ENCODE measurements at places on chromosomes 13 and 19. TPM values are rescaled to one million over a fixed set of nuclear protein-coding genes. Genes with fewer than 3 reads are reported as not detected.

CLEC4M gene
- 4.2 TPM for polyA plus RNA-seq

- DNase-seq: no peak
These were observed 479.2 kb upstream of the NBEA start for GRCh38 chr13:34462843-34463242.

PDX1 gene
- polyA plus RNA-seq: not detected

AMER2 gene
- 0.25 TPM for polyA plus RNA-seq

GRCh38 chr13:53732664-53733063, 704.1 kb downstream of the OLFM4 start:
- DNase-seq: no peak

OVOL3 gene
- polyA plus RNA-seq: not detected

PRRG2 gene
- 7.1 TPM for polyA plus RNA-seq

DNA sequence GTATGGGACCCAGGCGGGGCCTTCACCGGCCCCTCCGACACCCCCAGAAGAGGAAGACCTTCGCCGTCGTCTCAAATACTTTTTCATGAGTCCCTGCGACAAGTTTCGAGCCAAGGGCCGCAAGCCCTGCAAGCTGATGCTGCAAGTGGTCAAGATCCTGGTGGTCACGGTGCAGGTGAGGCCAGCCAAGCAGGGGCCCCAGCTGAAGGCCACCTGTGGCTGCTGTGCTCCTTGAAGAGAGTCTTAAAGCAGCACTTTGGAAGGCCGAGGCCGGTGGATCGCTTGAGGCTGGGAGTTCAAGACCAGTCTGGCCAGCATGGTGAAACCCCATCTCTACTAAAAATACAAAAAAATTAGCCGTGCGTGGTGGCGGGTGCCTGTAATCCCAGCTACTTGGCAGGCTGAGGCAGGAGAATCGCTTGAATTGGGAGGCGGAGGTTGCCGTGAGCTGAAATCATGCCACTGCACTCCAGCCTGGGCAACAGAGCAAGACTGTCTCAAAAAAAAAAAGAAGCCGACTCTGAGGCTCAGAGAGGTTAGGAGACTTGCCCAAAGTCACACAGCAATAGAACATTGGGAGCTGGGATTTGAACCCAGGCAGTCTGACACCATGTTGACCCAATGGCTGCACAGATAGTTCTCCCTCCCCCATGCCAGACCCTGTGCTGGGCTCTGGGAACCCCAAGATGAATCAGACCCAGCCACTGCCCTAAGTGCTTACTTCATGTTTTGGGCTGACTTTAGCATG, 2.7 kb downstream of the MCOLN1 start:
- no peak for DNase-seq

Measured in right renal cortex interstitium (tissue), 3 donors.